ENCODE measurements at places on chromosomes 11 and 22.

GRCh38 chr11:78406568-78407196 lies 10.9 kb downstream of the GAB2 start:
- DNase-seq: no peak

DNA sequence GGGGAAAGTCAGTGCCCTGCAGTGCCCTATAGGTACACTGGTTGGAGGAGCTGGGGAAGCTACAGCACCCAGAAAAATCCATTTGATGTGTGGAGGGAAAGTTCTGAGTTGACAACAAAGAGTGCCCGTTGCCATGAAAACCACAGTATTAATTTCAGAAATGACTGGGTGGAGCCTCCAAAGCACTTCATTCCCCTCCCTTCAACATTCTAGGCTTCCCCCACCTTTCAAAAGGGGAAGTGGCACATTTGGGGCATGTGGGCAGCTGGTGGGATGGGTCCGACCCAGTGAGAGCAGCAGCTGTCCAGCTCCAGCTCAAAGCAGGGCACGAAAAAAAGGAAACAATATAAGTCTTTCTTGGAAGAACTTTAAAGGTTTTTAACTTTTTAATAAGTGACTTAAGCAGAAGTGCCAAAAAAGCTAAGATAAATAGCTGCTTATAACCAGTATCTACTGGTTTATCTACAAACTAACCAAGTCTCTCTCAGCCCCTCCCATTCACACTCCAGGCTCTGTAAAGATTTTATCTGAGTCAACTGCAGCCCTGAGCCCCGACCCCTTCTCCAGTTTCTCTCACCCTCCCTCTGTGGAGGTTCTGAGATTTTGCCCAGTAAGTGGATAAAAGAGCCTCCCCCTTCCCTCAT lies 9.0 kb upstream of the AHNAK start:
- DNase-seq: no peak

DNA sequence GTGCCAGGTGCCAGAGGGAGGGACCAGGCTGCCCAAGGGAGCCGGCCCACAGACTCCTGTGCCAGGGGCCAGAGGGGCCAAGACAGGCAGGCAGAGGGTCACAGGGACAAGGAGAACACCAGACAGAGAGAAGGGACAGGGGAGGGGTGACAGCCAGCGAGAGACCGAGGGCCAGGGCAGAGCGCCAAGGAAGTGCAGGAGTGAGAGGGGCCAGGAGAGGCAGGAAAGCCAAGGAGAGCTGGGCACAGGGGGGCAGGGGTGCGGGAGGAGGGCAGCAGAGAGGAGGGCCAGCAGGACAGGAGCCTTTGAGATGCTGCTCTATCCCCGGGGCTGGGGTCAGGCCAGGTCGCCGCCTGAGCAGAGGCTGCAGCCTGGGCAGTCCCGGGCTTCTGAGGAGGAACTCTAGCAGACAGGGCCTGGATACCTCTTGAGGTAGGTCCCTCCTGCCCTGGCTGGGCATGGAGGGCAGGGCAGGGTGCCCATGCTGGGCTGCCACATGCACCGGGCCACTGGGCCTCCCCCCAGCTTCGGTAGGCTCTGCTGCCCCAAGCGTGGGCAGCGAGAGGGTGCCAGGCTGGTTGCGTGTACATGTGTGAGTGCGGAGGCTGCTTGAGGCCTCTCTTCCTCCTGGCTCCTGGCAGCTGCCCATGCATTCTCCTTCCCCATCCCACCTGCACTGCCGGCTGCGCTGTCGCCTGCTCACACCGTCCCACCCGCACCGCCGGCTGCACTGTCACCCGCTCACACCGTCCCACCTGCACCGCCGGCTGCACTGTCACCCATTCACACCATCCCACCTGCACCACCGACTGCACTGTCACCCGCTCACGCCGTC lies 12.2 kb downstream of the LSP1 start:
- DNase-seq: no peak

GRCh38 chr11:78372114-78372768 lies 45.4 kb downstream of the GAB2 start:
- DNase-seq: no peak

- DNase-seq: peak; percentile 49
These were observed 1.8 kb downstream of the MTMR2 start for GRCh38 chr11:95922099-95922498.

DNA sequence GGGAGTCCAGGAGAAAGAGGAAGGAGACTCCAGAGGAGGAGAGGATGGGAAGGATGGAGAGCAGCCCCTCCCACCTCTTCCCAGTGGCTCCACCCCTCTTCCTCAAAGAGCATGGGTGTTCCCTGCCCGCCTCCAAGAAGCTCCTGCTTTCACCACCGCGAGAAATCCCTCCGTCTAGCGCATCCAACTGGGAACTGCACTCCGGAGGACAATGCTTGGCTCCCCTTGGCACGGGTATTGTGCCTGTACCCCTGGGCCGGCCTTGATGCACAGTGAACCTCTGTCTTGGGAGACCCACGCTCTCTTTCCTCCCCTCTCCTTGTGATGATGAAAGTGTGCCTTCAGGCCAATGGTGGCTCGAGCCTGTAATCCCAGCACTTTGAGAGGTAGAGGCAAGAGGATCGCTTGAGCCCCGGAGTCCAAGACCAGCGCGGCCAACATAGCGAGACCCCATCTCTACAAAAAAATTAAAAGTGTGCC lies 14.9 kb upstream of the ADA2 start:
- no peak for DNase-seq

DNA sequence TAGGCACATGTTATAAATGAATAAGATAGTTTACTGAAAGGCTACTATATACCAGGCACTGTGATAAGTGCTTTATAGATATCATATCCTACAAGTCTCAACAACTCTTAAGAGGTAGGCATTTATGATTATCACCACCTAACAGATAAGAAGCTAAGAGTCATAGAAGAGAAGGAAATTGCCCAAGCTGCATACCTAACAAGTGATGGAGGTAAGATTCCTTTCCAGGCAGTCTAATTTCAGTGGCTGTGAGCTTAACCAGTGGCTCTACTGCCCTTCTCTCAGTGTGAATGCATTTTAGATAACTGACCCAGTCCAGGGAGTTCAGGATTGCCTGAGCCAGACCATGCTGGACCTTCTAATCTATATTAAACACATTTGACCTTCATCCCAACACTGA lies 39.2 kb downstream of the HEPHL1 start:
- no peak for DNase-seq

GRCh38 chr11:96065379-96065778 lies 141.5 kb upstream of the MTMR2 start:
- no peak for DNase-seq

DNA sequence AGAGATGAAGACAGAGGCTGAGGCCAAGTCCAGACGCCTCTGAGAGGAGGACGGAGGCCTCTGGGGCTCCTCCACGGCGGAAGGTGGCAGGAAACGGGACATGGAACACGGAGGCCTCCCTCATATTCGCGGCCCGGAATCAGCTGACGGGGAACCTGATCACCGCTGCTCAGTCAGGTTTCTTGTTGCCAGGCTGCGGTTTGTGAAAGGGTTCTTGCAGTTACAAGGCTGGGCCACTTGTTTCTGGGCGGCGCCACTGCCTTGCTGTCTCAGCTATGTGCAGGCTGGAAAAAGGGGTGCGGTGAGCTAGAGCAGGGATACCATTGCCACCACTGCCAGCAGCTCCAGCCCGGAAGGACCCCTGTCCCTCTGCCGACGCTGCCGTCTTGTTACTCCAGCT lies 10.0 kb upstream of the MMP1 start:
- no peak for DNase-seq

- no peak for DNase-seq
These were observed 6.2 kb downstream of the SCGB1C1 start for GRCh38 chr11:199004-199581.

GRCh38 chr11:121104312-121104762 lies 3.3 kb downstream of the TECTA start:
- no peak for DNase-seq

DNA sequence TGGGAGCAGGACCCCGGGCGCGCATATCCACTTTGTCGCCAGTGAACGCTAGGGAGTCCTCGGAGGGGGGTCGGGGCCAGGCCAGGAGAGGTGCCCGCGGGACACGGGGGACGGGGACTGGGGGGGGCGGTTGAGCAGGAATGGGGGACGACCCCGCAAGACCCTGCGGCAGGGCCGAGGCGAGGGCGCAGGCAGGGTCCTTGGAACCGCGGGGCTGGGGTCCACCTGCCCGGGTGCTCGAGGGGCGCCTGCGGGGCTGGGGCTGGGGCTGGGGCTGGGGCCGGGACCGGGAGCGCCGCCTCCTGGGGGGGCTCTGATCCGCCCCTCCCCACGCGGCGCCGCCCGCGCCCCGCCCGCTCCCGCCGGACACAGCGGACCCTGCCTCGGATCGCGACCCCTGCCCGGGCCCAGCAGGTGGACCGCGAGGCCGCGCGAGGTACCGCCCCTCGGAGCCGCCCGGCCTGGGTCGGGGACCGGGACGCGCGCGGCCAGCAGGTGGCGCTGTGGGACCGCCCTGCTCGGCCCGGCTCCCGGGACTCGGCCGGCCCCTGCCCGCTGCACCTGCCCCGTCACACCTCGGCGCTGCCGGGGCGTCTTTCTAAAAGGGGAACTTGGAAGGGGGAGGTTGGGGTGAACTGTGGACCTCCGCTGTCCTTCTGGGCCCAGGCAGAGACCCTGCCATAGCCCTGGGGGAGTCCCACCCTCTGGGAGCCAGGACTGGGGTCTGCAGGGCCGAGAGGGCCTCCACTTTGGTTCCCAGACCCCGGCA lies 11.0 kb downstream of the CRELD2 start:
- DNase-seq: peak; percentile 46

- DNase-seq: no peak
These were observed 4.0 kb upstream of the PTGDR2 start for GRCh38 chr11:60859616-60860250.

DNA sequence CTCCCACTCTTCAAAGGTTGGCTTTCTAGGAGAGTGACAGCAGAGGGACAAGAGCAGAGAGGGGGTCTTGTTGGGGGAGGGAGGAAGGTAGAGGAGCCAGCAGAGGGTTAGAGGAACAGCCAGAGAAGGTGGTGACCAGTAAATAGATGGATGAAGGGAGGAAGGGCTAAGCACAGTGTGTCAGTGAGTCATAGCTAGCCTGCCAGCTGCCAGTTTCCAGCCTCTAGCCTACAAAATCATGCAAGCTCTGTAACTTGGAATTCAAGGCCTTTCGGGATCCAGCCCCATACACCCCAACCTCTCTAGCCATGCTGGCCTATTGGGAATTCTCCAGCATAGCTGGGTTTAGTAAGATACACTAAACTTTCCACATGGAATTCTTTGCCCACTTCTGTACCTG lies 147.4 kb upstream of the TEAD1 start:
- DNase-seq: no peak

DNA sequence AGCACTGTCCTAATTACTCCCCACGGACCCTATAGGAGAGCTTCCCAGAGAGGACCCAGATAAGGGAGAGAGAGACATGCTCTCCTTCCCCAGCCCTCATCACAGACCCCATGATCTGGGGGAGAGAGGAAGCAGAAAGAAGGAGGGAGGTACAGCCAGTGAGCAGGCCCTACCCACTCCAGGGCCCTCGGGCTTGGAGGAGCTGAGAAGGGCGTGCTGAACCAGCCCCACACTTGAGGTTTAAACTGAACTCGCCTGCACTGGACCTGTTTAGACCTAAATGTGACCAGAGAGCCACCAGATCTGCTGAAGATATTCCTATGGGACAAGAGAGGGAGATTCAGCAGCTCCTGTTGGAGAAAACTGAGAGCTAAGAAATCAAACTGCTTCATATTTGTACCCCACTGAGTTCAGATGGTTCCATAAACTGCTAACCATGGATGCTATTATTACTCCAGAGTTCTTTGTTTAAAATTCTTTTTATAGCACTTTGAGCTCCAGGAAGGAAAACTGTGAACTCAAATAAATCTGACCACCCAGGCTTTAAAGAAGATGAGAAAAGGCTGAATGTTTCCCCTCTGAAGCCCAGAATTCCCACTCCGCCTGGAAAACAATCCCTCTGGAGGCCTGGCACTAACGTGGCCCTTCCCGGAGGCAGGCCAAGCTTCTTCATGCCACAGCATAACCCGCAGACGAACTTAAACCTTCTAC lies 67.2 kb downstream of the EFCAB6 start:
- DNase-seq: no peak

GRCh38 chr11:67118181-67118766 lies 789 bp upstream of the KDM2A start:
- DNase-seq: peak; percentile 33

DNA sequence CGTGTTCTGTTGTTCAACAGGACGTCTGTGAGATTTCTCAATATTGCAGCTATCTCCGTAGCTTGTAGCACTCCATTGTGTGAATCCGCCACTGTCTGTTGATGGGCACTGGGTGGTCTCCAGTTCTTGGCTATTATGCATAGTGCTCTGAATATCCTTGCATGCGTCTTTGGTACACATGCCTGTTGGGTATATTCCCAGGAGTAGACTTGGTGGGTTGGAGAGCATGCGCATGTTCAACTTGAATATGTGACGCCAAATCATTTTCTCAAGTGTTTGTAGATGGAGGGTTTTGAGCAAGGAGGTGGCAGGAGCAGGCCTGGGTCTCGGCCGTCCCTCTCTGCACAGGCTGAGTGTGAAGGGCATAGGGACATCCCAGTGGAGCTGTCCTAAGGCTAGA lies 24.8 kb upstream of the TSKU start:
- DNase-seq: no peak

- DNase-seq: no peak
These were observed 15.0 kb downstream of the TSKU start for GRCh38 chr11:76798202-76798581.

GRCh38 chr11:94031625-94032024 lies 10.5 kb downstream of the HEPHL1 start:
- no peak for DNase-seq

- DNase-seq: peak; percentile 37
These were observed 1.2 kb downstream of the FIBP start for GRCh38 chr11:65886826-65887722.

- DNase-seq: no peak
These were observed 47.0 kb upstream of the B3GNT6 start for GRCh38 chr11:76987203-76987602.

DNA sequence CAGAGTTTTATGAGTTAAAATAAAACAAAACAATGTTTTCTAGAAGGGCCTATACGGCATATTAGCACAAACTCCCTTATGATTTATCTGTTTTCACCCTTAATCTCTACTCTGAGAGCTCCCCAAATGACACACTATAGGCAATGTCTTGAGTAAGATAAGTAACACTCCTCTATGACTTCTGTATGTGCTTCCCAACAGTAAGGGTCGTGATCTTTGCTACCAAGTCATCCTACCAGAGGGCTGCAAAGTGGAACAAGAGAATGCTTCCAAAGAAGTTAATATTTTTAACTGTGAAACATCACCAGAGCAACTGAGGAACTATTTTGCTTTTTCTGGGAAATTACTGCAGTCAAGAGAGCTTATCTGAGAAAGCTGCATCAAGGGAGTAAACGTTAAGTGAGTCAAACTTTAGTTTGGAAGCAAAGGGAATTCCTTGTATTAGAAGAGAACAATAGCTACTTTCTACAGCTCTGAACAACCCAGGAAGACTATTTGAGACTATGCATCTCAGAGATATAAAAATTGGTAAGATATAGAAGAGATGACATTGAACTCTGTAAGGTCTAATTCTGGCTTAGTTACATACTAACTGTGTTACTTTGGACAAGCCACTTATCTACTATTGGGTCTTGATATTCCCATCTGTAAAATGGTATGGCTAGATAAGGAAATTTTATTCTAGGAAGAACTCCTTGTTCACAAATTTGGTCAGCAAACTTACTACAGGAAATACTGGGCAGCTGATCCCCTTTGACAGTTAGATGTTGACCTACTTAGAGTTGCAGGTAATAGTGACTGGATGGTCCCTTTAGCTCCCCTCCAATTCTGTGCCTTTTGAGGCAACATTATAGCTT lies 43.7 kb upstream of the CCDC34 start:
- no peak for DNase-seq

GRCh38 chr11:110314366-110315095 lies 18.1 kb upstream of the RDX start:
- no peak for DNase-seq
